M059J (cell line): ENCODE measurements at places on chromosomes 4 and X. TPM values are rescaled to one million over a fixed set of nuclear protein-coding genes. Genes with fewer than 3 reads are reported as not detected.

GRCh38 chrX:31546126-31546525 is 474.3 kb upstream of the FTHL17 start:
- DNase-seq = peak; percentile 83

GRCh38 chr4:71241501-71242288 is 97.1 kb upstream of the SLC4A4 start:
- DNase-seq = no peak

- no peak for DNase-seq
Measured at GRCh38 chr4:47084795-47085194, 53.4 kb downstream of the GABRB1 start.

GRCh38 chrX:133951098-133951497 is 34.3 kb downstream of the GPC3 start:
- no peak for DNase-seq

DNA sequence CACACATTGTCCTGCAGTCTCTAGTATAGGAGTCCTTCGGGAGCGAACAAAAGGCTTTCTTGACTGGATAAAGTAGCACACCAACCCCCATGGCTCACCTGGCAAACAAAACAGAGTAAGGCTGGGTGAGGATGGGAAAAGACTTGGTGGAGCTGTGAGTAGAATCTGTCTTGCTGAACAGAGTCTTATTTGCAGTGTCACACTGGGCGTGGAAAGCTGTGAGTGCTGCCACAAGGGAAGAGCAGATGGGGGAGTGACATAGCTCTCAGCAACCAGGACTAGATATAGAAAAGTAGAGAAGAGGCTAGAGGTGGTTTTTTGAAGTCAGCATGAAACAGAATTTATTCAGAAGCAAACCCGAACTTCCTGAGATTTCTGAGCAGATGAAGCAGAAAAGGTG is 137.2 kb upstream of the ESX1 start:
- no peak for DNase-seq

GRCh38 chr4:153094435-153094834 is 109.8 kb upstream of the TRIM2 start:
- no peak for DNase-seq

DNA sequence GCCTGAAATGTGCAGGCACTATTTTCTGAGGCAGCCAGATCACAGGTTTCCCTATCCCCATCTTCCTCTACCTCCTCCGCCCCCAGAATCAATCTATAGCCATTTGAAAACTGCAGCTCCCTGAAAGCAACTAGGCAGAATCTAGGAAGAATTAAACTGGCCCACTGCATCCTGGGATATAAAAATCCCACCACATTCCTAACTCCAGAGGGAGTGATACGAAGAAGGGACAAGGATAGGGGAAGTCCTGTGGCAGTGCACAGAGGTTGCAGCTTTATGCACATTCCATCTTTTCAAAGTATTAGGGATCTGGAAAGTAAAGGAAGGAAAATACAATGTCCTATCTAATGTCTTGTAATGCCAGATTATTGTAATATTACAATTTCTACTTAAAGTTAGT is 18.3 kb upstream of the HERC3 start:
- peak; percentile 26 for DNase-seq

DNA sequence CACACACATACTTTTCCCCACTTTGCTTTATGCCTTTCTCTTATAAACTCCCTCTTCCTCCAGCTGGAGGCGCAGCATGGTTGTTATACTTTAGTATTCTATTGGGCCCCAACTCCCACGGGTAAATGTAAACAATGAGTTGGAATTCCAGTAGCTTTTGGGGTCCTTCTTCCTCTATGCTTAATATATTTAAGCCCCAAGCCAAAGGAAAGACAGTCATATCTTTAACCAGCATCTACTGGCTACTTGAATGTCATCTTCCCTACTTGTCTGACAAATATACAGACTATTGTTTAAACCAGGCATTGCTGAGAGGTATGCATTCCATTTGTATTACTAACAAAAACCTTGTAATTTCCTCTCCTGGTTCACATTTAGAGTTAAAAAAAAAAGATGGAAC is 72.9 kb downstream of the WDR19 start:
- DNase-seq = peak; percentile 80

DNA sequence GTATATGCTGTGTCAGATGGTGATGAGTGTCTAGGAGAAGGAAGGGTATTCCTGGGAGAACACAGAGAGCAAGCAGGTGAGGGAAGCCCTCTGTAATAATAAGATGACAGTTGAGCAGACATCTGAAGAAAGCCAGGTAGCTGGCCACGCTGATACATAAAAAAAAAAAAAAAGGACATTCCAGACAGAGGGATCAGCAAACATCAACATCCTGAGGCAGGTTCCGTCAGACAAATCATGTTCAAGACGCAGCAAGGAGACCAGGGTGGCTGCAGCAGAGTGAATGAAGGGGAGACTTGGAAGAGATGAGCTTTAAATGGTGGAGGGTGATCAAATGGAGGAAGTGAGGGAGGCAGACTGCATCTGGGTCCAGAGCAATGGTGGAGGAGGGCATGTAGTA is 97.6 kb upstream of the ANXA3 start:
- DNase-seq = no peak

GRCh38 chrX:110338935-110339334 is 19.7 kb upstream of the RTL9 start:
- peak; percentile 33 for DNase-seq

GPC3 gene
- not detected in 2 replicates for total RNA-seq

POLN gene
- total RNA-seq = 0.44 TPM in 1 of 2 replicates, not detected in the other

CPZ gene
- 7.0 and 13.2 TPM in 2 replicates for total RNA-seq

SLC39A8 gene
- 16.1 and 18.2 TPM in 2 replicates for total RNA-seq

USP53 gene
- 8.7 and 12.4 TPM in 2 replicates for total RNA-seq

P2RY4 gene
- 0.15 TPM in 1 of 2 replicates, not detected in the other for total RNA-seq

TLR10 gene
- not detected in 2 replicates for total RNA-seq

DLG3 gene
- 7.8 and 13.1 TPM in 2 replicates for total RNA-seq
